Occipital lobe (tissue), 3 donors: ENCODE measurements at places on chromosomes 5 and 9.

- DNase-seq: no peak
These were observed 240.5 kb upstream of the TUT7 start for GRCh38 chr9:86594724-86595123.

- DNase-seq: no peak
These were observed 223.1 kb downstream of the TRIM32 start for GRCh38 chr9:116910201-116910600.

- no peak for DNase-seq
These were observed 333.7 kb downstream of the CWC27 start for GRCh38 chr5:65102371-65102975.

GRCh38 chr9:134054891-134055811 is 12.7 kb downstream of the BRD3 start:
- no peak for DNase-seq

DNA sequence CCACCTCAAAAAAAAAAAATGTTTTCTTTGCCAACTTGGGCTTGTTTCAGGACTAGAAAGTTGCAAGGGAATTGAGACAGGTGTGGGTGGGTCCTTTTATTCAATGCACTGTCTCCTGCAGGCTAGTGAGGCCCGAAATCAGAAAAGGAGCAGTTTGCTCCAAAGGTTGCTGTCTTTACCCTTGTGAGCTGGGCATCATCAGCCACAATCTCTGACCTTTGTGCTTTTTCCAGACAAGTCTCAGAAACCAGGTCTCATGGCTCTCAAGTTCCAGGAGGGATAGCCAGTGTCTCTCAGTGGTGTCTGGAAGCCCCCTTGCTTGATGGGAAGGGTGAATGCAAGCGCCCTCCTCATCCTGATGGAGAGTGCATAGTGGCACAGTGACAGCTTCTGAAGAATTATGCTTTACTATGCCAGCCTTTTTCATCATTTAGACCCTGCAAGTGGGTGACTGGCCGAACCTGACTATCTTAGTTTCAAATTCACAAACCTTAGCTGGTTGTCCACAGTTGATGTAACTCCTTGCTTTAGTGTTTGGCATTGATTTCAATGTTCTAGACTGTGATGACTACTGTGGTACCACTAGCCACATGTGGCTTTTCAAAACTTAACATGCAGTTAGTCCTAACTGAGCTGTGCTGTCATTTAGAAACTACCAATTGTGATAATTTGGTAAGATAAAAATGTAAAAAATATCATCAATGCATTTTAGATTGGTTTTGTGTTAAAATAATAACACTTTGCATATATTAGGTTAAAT is 468.6 kb downstream of the GADD45G start:
- DNase-seq: no peak

- no peak for DNase-seq
These were observed 106.7 kb upstream of the SH3GL2 start for GRCh38 chr9:17472126-17472525.

DNA sequence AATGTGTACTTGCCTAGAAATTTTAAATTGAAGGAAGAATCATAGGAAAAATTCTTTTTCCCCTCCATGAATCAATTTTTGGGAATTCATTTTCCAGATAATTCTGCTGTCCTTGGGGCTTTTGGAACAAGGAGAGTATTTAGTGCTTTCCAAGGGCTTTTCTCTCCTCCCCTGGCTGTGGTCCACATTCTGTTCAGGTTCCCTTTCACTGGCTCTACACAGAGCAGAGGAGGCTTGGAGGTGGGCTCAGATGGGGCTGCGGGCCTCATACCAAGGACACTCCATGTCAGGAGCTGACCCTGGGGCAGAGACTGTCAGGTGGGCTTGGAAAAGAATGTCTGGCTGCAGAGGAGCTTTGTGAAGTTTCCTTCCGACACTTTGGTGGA is 128.1 kb downstream of the GADD45G start:
- DNase-seq: no peak

- no peak for DNase-seq
These were observed 97.7 kb upstream of the SMARCA2 start for GRCh38 chr9:1917396-1917935.

- no peak for DNase-seq
These were observed 45.9 kb upstream of the PJA2 start for GRCh38 chr5:109455598-109456096.

DNA sequence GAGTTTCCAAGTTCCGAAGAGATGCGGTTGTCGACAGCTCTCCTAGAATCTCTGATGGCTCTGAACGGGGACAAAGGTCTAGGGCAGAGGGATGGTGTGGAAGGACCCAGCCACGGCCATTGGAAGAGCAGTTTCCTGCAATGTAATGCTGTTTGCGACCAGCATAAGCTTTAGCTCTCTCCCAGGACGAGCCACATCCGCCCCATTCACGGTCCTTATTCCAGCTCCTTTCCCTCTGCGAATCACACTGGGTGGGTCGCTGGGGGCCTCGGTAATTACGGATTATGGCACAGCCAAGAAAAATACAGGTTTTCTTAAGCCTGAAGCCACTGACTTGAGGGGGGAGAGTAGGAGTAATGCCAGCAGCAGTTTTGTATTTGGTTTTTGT is 22.7 kb downstream of the ANXA2R start:
- DNase-seq: no peak

- no peak for DNase-seq
These were observed 4.8 kb downstream of the ECSCR start for GRCh38 chr5:139457653-139458306.

GRCh38 chr5:142023836-142024235 is 11.0 kb upstream of the GNPDA1 start:
- DNase-seq: no peak

GRCh38 chr5:159322180-159322579 is 8.1 kb downstream of the IL12B start:
- DNase-seq: no peak

GRCh38 chr9:121637713-121638220 is 13.7 kb upstream of the DAB2IP start:
- DNase-seq: peak; percentile 74

- no peak for DNase-seq
These were observed 11.8 kb upstream of the LNPEP start for GRCh38 chr5:96924016-96924443.

GRCh38 chr5:62369039-62369438 is 34.7 kb downstream of the DIMT1 start:
- DNase-seq: no peak

DNA sequence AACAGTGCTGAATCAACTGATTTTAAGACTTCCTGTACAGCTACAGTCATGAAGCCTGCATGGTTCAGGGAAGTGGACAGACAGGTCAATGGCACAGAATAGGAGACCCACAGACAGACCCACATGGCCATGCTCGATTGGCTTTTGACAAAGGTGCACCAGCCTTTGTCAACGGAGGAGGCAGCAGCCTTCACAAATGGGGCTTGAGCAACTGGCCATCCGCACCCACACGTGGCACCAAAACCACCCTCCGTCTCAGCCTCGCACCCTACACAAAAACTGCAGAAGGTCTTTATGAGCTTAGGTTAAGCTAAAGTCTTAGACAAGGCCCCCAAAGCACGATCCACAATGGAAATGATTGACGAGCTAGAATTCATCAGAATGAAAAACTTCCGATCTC is 59.5 kb upstream of the UBAC1 start:
- DNase-seq: no peak

GRCh38 chr5:1468629-1469527 is 23.6 kb upstream of the SLC6A3 start:
- no peak for DNase-seq

DNA sequence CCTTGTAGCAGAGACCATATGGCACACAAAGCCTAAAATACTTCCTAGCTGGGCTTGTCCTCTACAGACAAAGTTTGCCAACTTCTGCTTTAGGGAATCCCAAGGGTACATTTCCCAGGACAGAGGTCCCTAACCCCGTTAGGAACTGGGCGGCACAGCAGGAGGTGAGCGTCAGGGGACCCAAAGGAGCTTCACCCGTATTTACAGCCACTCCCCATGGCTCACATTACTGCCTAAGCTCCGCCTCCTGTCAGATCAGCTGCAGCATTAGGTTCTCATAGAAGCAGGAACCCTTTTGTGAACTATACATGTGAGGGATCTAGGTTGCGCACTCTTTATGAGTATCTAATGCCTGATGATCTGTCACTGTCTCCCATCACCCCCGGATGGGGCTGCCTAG is 88.5 kb upstream of the TRPM3 start:
- DNase-seq: no peak

- DNase-seq: no peak
These were observed 86.2 kb downstream of the GIN1 start for GRCh38 chr5:103033696-103034095.

GRCh38 chr9:124769549-124770358 is 1.4 kb downstream of the NR6A1 start:
- DNase-seq: no peak

- no peak for DNase-seq
These were observed 61.1 kb upstream of the SV2C start for GRCh38 chr5:76021936-76022584.

DNA sequence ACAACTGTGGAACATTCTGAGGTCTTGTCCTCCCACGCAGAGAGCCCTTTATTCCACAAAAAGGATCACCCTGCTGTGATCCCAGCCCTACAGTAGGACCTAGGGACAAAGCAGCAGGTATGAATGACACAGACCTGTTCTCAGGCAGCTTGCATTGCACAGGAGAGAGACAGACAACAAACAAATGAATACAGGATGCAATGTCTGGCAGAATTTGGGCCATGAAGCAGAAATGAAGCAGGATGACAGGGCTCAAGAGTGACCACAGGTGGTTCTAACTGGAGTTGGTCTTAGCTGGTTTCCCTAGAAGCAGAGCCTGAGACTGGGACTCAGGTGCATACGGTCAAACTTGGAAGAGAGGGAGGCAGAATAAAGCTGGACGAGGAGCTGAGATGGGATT is 388.8 kb downstream of the CDK5RAP2 start:
- DNase-seq: no peak

DNA sequence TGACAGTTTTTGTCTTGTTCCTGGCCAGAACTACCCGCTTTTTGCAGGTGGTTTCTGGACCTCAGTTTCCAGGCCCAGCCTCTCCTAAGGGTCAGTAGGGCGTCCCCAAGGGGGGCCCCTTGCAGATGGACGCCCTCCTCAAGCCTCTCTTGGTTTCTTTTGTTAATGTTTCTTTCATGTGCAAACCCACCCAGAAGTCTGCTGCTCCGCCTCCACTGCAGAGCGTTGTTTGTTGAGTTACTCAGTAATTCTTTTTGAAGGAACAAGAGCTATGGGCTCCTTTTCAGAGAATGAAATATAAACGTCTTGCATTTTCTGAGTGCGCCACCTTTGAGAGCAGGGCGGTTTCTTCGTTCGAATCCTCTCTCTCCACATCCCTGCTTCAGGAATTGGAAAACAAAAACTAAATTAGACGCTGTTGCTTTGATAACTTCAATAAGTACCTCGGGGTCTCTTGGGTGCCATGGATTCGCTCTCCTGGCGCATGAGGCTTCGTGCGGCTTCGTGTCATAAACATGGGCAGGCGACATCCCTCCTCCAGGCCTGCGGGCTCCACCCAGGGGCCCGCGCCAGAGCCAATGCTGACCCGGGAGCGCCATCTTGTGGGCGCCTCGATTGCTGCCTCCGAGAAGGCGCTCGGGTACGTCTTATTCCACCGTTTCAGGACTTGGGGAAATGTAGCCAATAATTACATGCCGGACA is 38.3 kb upstream of the CKMT2 start:
- DNase-seq: peak; percentile 65

- DNase-seq: no peak
These were observed 63.8 kb downstream of the FNBP1 start for GRCh38 chr9:129979071-129979745.

GRCh38 chr5:21574961-21575360 is 1278.2 kb downstream of the CDH12 start:
- no peak for DNase-seq

DNA sequence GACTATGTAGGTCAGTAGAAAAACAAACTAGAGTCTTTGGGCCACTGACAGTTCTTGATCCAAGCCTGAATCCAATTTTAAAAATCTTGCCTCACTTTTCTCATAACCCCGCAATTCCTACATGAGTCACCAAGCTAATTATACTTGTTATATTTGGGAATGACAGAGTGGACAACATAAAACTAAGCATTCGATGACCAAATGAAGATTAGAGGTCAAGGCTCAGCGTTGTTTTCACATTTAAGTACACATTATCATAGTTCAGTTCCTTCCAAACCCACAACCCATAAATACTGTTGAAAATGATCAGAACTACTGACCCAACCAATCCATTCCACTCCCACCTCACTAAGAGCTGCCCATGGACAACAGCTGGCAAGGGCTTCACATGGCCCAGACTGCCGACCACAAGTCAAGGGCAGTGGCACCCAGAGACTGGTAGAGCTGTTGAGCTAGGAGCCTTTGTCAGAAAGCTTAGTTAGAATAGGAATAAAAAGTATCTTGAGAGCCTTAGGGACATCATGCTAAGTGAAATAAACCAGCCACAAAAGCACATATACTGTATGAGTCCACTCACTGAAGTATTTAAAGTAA is 64.2 kb downstream of the MYO10 start:
- no peak for DNase-seq
